Stimulated activated CD8-positive, alpha-beta memory T cell treated with anti-CD3 and anti-CD28 coated beads, Interleukin-7, amount 100 ng/mL, for 24 hours (primary cell): ENCODE measurements at places on chromosomes 12 and 14.

- DNase-seq = no peak
Measured at GRCh38 chr14:96267336-96267735, 11.3 kb downstream of the BDKRB1 start.

DNA sequence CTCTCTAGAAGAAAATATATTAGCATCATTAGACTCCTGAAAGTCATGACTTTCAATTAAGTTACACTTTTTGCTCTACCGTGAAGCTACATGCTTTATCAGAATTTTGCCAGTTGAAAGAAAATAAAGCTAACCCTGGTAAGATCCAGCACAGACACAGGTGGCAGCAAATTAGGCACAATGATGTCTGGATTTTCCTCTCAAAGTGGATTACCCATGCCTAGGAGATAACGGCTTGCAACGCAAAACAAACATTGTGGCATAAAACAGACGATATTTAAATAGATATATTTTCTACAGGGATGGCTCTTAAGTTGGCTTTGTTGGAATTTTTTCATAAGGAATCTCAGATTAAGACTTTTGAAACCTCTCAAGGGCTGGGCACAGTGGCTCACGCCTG, 33.4 kb downstream of the BCAT1 start:
- DNase-seq = no peak

- DNase-seq = no peak
Measured at GRCh38 chr14:20808162-20808483, 5.5 kb upstream of the RNASE1 start.

GRCh38 chr12:88299567-88300101, 157.5 kb downstream of the TMTC3 start:
- DNase-seq = no peak

DNA sequence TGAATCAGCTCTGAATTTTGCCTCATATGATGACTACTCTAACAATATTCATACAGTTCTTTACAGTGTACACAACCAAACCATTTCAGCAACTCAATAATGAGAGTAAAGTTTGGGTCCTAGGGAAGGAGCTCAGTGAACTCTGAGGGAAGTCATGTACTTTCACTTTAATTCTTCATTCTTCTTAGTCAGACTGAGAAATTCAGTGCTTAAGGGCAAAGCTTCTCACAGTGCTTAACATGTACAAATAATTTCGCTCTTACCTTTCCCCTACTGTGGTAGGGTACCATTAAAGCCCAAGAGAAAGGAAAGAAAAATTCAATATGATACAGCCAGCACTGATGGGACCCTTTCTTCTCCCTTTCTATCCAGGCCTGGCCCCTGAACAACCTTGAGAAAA, 435.0 kb downstream of the NELL2 start:
- no peak for DNase-seq

- no peak for DNase-seq
Measured at GRCh38 chr12:3085341-3086139, 8.4 kb downstream of the TSPAN9 start.
